ENCODE measurements at places on chromosomes 2 and 18.

- no peak for DNase-seq
These were observed 520.8 kb downstream of the PARD3B start for GRCh38 chr2:205066081-205066480.

DNA sequence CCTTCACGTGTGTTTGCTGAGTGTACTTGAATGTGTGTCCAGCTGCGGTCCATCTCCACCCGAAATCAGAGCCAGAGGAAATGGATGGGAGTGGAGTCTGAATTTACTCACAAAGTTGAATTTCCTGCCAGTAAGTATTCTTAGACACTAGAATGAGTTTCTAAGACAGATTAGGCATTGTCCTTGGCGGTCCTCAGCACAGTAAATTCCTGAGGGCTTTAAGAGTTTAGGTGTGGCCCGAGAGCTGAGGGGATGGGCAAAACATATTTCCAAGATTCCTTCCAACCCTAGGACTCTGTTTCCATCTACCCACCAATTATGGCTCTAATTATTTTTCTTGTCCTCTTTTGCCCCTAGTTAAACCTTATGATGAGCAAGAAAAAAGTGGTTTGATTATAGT, 90.3 kb upstream of the PHLPP1 start:
- DNase-seq = peak; percentile 8

GRCh38 chr2:99424371-99424770, 65.4 kb downstream of the REV1 start:
- no peak for DNase-seq

GRCh38 chr2:152127628-152128027, 28.8 kb upstream of the CACNB4 start:
- DNase-seq = no peak

GRCh38 chr18:56380685-56381084, 257.7 kb downstream of the TXNL1 start:
- no peak for DNase-seq

GRCh38 chr2:200300638-200301314, 5.7 kb upstream of the SPATS2L start:
- no peak for DNase-seq

DNA sequence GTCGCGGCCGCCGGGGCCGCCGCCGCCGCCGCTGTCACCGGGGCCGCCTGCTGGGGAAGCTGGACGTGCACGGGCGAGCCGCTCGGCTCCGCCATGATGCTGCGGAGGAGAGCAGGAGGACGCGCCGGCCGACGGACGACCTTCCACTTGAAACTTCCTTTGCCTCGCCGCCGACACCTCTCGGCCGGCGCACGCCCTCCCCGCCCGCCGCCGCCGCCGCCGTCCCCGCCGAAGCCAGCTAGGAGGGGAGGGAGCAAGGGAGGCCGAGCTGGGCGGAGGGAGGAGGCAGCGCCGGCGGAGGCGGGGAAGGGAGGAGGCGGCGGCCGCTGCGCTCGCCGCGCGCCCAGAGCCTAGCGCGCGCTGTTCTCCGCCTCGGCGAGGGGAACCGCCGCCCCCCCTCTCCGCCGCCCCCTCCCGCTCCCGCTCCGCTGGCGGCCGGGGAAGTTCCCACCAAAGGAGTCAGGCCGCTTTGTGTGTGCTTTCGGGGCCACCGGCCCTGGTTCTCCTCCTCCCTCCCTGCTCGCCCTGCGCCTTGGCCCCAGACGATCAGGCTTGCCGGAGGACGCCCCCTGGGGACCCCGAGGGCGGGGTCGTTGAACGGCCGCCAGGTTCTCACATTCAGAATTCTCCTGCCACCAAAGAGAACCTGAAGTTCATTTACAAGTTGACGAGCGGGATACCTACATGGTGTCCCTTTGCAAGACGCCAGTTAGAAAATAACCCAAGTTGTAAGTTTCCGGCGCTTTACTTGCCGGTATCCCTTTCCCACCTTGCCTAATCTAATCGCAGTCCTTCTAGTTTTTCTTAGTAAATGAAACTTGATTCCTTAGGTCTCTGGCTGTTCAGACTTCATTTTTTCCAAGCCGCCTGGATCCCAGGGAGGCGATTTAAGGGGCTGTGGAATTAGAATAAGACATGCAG, at the start of gene STK39:
Gene STK39, minus strand, starts transcription at position 255 of the 921 bp plus-strand sequence. Its CDS starts 160 bp downstream, at position 95.
- DNase-seq = no peak

DNA sequence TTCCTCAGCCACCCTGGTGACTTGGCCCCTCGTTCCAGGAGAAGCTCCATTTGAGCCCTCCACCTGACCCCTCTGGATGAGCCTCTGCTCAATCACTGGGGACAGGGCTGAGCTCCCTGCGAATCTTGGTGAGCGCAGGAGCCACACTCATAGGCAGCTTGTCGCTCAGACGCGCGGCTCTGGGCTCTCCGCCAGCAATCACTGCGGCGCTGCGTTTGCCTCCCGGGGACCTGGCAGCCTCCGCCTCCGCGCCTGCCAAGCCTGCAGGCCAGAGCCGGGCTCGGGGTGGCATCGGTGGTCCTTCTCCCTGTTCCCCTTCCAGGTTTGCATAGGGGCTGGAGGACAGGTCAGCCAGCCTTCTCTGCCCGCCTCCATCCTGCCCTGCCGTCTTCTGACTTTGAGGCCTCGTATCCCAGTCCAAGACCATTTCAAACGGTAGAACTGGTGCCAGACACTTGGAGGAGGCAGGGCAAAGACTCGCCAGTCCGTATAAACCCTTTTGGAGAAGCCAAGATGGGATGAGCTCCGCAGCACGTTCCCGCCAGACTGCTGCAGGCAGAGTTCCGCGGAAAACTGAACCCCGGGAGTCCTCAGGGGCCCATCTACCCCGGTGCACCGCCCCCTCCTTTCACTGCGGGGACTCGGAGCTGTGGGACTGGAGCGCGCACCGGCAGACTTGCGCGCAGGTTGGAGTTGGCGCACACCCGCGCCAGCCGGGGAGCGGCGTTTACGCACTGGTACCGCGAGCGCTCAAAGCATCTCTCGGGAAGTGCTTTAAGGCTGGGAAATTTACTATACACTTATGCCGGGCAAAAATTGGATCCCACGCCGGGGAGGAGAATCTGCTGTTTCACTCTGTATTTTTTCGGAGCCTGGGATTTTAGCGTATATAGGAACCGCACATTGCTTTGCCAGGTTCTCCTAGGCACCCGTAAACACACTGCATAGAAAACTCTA, 1.1 kb upstream of the TACR1 start:
- DNase-seq = peak; percentile 11

DNA sequence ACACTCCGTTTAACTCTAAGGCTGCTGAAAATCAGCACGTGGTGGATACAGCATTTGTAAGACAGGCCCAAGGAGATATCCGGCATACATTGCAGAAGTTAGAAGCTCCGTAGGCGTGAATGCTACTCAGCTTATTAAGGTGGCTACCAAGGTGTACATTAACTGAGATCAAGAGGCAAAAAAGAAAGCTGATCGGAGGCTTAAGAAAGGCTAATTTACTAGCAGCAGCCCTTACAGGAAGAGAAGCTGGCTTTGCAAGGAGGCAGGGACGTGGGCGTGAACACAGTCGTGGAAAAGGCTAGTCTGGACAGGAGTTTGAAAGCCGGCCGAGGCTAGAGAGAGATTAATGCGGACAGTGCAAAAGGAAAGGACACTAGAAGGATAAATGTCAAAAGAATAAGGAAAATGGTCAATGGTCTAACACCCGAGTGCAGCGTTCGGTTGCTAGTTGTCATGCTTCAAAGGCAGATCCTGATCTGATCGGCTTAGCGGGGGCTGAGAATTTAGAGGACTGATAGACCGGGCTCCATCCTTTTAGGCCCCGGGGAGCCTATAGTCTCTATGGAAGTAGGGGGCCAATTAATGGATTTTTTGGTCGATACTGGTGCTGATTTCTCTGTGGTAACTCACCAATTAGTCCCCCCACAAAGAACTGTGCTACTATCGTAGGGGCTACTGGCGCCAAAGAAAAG, 45.6 kb upstream of the SELENOI start:
- DNase-seq = no peak

- no peak for DNase-seq
These were observed 39.7 kb downstream of the SMAD7 start for GRCh38 chr18:48910972-48911545.

DNA sequence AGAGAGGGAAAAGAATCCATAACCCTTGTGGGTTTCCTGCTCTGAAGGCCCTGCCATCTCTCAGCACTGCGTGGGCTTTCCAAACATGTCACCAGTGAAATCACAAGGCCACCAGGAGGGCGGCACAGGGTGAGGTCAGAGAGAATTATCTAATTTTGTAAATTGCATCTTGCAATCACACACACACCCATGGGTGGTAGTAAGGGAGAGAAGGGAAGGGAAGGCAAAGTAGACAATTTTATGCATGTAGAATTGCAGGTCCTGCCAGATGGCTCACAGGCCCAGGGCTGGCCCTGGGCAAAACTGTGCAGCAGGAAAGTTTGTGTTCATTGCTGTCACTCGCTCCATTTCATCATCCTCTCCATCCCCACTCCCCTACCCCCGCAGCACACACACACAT, 21.0 kb upstream of the ZBTB7C start:
- DNase-seq = no peak

- DNase-seq = peak; percentile 45
These were observed 141.9 kb upstream of the RBMS1 start for GRCh38 chr2:160635488-160635887.

GRCh38 chr2:154240921-154241379, 369.2 kb downstream of the GALNT13 start:
- no peak for DNase-seq

DNA sequence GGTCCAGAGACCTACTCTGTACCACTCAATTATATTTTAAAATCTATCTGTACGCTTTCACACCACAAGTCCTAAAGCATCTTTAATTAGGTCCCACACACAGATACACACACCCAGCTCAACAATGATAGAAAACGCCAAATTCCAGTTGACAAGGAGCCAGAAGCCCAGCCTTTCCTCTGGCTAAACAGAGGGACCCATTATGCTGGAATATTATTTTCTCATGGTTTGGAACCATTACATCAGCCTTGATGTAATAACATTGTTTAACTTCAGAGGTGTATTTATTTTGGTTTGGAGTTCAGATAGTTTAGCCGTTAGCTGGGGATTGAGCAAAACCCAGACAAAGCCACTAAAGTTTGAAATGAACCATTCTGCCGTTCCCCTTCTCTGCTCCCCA, 14.0 kb upstream of the INHBB start:
- no peak for DNase-seq

DNA sequence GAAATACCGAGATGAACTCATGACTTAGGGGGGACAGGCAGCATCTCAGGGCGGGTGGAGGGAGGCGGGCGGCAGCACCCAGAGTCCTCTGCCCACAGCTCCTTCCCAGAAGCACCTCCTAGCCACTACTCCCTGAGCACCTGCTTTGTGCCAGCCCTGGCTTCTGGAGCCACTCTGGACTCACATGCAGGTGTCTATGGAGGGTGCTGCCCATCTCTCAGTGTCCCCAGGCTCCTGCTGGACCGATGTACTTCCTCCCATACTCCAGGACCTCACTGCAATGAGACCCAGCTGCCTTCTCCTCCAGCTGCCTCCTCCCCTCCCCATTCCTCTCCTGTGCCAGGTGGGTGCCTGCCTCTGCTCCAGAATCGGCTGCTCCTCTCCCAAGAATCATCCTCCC, 22.1 kb upstream of the OTOS start:
- no peak for DNase-seq

DNA sequence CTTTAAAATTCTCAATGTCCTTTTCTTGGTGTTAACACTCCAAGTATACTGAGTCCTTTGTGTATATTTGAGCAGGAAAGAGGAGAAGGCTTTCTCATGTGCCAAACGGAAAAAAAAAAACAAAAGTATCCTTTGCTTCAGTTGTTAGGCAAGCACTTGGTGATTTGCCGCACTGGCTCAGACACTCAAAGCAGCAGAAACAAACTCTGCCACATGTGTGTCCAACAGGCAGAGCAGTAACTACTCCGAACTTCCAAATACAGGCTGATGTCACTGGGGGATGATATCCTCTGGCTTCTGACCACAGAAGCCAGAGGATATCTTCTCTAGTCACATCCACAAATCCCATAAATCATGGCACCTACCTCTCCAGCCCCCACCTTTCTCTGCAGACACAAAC, 108.0 kb upstream of the SALL3 start:
- DNase-seq = no peak

DNA sequence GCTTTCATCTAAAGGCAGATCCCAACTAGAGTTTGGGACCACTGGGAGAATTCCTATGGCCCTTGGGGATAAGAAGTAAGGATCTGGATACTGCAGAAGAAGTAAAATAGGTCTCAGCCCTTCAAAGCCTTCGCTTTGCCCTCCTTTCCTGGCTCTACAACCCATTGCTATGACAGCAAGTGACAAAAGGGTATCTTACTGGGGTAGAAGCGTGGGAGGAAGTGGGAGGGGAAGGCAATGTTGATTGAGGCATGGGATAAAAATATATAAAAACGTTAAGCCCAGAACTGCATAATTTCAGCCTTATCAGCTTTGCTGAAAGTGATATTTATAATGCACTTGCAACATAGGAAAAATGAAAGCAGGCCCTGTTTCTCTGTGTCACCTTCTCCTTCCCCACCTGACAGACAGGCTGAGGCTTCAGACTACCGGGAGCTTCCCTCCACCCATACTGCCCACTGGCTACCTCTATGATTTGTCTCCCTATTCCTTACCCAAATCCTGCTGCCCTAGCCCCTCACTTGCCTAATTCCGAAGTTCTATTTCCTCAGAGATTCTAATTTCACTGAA, 14.9 kb upstream of the SOS1 start:
- DNase-seq = no peak

DNA sequence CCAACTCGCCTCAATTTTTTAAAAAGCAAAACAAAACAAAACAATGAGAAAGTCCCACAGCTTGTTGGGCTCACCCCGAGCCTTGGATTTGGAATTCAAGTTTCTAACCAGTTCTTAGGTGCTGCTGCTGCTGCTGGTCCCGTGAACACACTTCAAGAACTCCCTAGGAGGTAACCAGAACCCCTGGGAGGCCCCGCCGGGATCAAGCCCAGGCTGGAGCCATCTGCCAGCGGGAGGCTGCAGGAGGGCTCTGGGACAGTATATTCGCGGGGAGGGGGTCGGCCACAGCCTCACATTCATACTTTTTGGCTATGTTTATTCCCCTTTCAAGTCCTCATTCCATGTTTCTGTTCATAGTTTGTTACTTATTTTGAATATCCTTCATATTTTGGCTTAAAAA, 223.4 kb downstream of the TFCP2L1 start:
- no peak for DNase-seq

DNA sequence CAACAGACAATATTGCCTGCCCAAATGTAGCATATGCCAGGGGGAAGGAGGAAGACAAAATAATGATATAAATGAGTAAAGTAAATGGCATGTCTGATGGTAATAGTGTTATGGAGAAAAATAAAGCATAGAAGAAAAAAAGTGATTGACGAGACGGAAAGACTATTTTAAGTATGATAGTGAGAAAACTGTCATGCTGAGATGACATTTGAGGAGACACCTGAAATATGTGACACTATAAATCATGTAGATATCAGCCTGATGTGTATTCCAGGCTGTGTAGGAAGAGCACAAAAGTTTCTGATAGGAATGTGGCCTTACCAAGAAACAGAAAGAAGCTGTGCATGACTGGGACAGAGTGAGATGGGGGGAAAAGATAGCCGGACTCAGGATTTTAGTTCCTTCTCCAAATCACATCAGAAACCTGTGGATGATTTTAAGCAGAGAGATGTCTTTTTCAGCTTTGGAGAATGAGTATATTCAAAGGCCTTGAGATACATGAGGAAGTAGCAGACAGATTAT, 387.3 kb upstream of the SYT4 start:
- no peak for DNase-seq

- DNase-seq = no peak
These were observed 9.3 kb downstream of the MAP4K4 start for GRCh38 chr2:101706819-101707177.

Measured in GM04503 (cell line).